ENCODE measurements at places on chromosomes 13 and 19.

- no peak for DNase-seq
These were observed 164.3 kb downstream of the DCT start for GRCh38 chr13:94315188-94315587.

DNA sequence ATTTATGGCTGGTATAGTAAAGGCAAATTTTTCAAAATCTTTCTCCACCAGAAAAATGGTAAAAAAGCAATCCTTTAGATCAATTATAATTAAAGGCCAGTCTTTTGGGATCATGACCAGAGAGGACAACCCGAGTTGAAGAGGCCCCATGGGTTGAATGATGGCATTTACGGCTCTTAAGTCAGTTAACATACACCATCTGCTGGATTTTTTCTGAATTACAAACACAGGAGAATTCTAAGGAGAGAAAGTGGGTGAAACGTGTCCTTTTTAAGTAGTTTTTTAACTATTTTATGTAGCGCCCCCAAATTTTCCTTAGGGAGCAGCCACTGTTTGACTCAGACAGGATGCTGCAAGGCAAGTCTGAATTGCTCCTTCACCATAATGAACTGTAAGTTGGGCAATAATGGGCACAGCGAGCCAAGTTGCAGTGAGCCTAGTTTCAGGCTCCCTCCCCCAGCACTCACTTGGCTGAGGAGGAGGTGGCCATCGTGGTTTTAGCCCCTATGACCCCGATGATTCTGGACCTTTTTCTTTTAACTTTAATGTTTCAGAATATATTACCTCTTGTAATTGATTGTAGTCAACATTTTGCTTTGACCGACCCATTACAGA lies 13.6 kb upstream of the ZNF611 start:
- peak; percentile 6 for DNase-seq

DNA sequence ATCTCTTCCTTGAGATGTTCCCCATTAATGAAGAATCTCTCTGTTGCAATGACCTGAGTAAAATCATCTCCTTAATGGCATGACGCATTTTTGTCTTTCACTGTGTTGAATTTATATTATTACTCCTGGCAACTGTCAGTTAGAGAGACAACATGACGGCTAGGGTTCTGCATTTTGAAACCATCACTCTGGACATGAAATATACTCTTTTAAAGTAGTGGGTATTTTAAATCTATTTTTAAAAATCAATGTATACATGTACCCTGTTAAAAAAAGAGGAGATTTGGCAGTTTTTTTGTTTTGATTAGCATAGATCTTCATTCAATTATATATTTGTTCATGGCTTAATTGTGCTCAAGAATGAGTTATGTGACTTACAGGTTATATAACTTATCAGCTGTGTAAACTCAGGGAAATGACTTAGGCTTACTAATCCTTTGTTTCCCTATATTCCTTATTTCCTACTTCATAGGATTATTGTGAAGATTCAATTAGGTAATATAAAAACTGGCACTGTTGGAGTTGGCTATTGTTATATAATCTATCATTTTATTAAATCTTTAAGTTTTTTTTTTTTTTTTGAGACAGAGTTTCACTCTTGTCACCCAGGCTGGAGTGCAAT lies 632.0 kb upstream of the SPRY2 start:
- no peak for DNase-seq

- DNase-seq: no peak
These were observed 364.7 kb downstream of the ENOX1 start for GRCh38 chr13:43422116-43422515.

DNA sequence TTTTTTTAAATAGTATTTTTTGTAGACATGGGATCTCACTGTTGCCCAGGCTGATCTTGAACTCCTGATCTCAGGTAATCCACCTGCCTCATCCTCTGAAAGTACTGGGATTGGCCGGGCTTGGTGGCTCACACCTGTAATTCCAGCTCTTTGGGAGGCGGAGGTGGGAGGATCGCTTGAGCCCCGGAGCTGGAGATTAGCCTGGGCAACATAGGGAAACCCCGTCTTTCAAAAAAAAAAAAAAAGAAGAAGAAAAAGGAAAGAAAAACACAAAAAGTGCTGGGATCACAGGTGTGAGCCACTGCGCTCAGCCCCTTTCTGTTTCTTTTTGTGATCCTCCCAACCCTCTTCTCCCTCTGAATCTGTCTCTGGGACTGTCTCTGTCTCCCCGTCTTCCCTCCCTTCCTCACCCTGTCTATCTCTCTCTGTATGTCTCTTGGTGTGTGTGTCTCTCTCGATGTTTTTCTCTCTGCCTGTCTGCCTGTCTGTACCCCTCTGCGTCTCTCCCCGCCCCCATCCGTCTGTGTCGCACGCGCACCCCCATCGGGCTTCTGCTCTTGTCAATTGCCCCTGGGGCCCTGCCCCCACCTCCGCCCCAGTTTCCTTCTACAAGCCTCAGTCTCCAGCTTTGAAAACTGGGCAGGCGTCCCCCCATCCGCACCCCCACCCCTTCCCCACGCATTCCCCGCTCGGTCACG lies 540 bp upstream of the ZFP36 start:
- peak; percentile 88 for DNase-seq

- DNase-seq: no peak
These were observed 559.0 kb downstream of the TBC1D4 start for GRCh38 chr13:74922963-74923362.

DNA sequence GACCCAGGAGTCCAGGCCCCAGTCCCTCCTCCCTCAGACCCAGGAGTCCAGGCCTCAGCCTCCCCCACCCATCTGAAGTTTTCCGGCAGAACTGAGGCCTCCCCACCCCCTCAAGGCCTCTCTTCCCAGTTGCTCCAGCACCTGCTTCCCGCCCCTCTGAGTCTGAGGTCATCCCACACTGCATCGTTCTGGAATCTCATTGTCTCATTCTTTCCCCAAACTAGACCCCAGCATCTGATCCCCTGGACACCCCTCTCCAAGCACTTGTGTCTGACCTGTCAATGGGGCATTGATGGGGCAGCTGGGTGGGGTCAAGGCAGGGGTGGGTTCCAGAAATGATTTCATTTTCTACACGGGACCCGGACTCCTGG lies 793 bp upstream of the SBK2 start:
- no peak for DNase-seq

DNA sequence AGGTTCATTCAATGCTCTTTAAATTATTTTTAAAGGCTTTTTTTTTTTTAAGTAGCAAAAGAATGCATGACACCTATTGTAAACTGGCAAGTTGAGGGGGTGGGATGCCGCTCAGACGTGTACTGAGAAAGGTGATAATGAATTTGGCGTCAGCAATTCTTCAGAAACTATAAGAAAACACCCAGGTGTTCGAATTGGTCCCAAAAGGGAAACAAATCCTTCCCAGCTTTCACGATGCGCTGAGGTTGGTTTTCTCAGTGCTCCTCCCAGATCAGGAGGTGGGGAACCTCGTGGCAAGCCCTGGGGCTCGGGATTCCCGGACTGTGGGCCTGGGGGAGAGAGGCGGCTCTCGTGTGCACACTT lies 543 bp upstream of the FAM124A start:
- DNase-seq: no peak

GRCh38 chr13:39362652-39363381 lies 240.2 kb downstream of the LHFPL6 start:
- no peak for DNase-seq

GRCh38 chr13:72221276-72221962 lies 354.4 kb upstream of the DACH1 start:
- peak; percentile 3 for DNase-seq

DNA sequence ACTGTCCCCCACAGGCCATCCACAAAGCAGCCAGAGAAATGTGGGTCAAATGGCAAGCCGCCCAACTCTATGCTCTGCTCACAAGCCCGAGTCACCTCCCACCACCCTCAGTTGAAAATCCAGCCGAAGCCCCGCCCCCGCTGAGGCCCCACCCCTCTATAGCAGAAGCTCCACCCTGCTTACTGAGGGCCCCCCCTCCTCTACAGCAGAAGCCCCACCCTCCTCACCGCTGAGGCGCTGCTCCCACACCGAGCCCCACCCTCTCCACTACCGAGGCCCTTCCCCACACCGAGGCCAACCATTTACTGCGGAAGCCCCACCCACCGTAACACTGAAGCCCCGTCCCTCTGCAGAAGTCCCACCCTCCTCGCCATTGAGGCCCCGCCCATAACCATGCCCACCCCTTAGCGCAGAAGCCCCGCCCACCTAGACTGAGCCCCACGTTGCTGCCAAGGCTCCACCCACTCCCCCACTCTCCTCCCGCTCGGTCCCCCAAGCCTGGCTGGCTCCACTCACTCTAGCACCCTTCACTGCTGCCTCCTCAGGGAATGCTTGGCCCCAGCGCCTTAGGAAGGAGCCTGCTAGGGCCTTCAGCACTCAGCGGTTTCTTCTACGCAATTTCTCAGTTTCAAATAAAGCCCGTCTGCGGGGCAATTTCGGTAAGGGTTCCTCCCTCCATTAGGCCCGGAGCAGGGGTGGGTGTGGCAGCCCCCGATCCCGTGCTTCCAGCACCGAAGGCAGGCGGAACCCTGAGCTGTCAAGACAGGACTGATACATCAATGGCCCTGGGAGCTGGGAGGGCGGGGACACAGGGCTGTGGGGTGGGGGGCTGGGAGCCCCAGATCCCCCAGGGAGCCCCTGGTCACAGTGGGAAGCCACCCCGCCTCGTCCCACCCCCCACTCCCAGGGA lies 9.0 kb upstream of the MYDGF start:
- peak; percentile 16 for DNase-seq

DNA sequence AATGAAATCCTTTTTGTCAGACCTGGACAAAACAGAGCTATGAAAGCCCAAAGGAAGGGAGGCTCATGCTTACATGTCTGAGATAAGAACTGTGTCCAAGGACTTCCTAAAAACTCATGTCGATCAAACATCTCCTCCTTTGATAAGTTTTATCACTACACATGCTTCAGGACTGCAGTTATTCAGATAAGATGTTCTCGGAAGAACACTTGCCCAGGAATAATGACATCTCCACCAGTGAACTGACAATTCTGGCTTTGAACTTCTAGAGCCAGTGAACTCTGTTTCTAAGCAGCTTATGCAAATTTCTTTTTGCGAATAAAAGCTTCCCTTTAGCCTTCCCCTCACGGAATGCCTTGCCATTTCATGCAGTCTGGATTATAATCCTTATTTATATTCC lies 561.6 kb downstream of the TBC1D4 start:
- no peak for DNase-seq

DNA sequence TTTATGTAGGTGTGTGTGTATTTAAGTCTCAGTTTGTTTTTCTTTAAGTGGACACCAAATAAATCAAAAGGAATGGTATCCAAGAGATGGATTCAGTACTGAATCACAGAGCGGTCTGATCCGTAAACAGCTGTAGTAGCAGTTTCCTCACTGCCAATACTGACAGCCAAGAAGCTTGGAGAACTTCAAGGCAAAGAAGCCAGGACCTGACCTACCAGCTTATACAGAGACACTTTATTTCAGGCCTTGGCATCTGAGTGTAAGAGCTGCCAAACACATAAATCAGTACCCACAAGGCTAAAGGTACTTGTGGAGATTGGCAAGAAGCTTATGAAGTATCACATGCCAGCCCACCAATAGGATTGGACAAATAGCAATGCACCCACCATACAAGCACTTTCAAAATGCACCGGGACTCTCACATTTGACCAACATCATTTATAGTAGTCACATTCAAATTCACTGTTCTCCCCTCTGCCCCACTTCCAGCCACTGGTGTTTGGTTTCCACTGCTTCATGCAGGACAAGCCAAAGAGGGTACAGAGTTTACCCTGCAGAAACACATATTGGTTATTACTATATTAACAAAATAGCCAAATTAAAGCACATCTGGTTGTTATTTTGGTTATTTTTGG lies 357.9 kb downstream of the KLF12 start:
- no peak for DNase-seq

GRCh38 chr13:98940325-98941001 lies 37.4 kb downstream of the DOCK9 start:
- no peak for DNase-seq

DNA sequence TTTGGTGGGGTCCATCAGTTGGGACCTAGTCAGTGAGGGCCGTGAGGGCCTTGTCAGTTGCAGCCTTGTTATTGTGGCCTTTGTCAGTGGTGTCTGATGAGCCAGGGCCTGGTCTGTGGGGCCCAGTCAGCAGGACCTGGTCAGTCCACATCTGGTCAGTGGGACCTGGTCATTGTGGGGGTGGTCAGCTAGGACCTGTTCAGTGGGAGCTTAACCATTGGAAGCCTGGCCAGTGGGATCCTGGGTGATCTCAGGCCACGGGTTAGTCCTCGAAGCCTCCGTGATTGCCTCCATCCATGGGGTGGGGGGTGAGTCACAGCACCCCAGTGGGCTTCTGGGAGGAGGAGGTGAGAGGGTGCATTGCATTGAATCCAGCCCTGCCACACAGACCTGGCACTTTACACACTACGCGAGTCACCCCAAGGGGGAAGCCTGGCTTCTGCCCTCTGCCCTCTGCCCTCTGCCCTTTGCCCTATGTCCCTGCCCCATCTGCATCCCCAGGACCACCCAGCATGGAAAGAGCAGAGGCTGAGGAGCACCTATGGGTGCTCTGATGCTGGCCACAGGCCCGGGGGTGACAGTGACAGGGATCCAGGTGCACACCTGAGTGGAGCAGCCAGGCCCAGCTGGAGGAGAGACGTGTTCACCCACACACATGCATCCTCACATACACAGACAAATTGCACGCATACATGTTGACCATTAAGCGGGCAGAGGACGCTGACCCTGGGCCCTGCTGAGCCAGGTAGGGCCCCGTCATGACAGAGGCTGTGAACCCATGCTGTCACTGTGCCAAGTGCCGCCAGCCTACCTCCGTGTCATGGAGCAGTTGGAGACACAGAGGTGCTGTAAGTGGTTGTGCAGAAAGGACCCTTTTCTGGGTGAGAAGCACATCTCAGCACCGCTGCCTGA lies 59.8 kb upstream of the TPM4 start:
- DNase-seq: no peak

DNA sequence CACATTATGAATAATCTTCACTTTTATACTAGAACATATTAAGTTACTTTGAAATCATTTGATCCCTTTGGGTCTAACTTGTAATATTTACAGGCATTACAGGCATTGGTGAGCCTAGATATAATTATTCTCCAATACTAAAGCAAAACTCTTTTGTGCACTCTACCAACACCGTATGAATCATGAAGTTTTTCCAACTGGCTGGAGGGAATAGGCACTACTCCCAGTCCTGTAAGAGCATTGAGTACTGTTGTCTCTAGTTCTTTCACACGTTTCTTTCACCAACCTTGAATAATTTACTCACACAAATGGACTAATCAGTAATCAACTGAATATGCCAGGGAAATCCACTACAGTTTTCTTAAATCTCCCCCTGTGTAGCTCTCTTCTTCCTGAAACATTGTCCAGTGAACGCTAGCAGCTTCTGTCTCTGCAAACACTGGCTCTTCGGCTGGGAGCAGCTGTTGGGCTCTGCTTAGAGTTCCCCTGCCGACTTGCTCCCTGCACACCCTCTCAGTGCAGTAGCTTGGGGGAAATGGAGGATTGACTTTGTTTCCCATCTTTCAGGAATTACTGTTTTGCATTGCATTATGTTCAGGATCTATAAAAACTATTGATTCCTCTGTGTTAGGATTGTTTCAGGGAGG lies 476.7 kb downstream of the RFC3 start:
- DNase-seq: no peak

DNA sequence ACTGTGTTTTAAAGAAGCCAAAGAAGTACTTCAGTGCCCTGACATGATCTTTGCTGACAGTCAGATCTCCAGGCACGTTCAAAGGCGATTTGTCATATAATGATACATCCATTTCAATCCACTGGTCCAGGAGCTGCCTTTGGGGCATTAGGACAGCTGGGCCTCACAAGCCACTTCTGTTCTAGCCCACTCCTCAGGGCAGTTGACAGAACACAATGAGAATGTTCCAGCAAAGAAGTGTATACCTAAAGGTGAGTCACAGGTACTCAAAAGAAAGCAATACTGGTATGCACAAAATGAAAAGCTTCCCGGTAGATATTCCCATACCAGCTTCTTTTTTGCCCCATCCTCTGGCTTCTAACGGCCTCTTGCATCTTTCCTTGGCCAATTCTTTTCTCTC lies 12.5 kb upstream of the MAP3K10 start:
- no peak for DNase-seq
